ENCODE measurements at places on chromosomes 3 and 15.

DNA sequence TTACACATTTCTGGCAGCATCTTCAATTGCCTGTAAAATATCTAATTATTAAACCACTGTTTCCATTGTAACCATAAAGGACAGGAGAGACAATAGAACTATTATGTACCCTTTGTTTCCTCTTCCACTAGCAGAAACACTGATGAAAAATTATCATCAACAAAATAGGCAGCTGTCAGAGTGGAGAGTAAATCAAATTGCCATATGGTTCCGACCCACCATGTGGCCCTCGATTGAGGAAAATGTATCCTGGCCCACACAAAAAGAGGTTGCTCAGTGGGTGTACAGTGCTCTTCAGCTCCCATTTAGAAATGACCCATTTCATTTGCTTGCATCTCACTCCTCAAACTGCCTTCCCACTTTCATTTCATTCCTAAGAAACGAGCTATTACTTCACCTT, 570.6 kb upstream of the UBE2E2 start:
- DNase-seq, result no peak

DNA sequence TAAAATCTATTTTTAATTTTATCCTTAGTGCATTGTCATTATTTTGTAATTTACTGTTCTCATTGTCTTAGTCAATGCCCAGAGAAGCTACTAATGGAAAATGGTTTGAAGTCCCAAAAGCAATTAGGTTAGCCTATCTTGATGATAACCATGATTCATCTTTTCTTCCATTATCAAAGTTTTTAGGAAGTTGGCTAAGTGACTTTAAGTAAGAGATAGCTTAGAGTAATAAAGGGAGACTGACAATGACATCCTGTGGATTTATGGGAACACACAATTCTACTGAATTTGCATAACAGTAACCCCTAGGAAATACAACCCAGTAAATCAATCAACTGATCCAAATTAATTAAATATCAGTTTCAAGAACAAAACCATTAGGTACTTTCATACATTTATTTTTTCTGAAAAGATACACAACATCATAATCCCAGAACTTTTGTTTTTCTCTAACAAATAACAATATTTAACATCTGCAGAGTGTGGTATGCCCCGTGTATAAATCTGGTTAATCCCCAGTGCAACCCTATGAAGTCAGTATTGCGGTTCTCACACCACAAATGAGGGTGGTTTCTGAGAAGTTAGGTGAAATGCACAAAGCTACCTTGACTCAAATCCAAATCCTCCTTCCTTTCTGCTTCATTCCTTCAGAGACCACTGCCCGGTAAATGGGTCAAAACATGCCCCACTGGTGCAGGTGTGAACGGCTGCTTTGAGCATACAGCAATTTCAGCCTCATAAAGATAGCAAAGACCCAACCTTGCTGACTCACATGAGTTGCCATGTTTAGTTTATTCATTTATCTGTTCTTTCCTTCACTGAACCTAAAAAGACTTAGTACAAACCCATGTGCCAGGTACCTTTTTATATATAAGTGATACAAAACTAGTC, 202.1 kb downstream of the TBL1XR1 start:
- DNase-seq, result no peak

DNA sequence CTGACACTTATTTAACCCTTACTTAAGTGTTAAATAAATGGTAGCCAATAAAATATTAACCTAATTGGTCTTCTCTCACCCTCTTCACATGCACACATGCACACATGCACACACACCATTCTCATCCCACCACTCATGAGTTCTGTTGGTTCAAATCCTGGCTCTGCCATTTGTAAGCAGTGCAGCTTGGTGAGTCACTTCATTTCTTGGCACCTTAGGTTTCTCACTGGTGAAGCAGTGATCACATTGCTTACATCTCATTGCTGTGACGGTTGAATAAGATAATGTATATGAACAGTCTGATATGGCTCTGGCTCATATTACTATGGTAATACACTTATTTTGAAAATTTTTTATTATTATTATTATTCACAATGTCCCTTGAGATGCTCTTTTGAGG, 33.8 kb downstream of the RIOX2 start:
- DNase-seq, result no peak

DNA sequence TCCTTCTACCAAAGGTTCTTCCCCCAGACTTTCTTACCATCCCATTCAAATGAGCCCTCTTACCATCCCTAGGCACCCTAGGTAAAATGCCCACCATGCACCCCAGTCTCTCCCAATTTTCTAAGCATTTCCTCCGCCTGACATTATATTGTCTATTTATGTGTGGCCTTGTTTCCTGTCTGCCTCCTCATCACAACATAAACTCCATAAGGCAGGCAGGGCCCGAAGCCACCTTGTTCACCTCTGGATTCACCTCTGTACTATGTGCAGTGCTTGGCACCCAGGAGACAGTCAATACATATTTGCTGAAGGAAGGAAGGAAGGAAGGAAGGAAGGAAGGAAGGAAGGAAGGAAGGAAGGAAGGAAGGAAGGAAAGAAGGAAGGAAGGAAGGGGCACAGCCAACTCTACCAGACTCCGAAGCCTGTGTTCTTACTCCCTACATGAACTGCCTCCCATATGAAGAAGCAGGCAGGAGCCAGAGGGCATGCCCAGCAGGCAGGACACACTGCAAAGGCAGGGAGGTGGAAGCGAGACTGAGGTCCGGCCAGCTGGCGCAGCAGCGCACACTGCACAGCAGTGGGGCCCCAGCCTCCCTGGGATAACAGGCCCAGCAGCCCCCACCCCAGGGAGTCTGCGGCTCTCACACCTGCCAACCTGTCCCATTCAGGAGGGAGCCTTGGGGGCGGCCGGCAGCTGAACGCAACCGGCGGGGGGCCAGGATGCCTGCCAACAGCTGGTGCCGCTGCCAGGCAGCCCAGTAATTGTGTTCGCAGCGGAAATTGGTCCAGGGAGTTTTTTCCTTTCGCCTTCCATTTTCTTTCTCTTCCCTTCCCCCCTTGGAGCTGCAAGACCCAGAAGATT, 106.0 kb upstream of the LINGO1 start:
- DNase-seq, result no peak

- DNase-seq, result no peak
Observed at GRCh38 chr3:140370686-140371085, 307.2 kb upstream of the TRIM42 start.

- DNase-seq, result no peak
Observed at GRCh38 chr15:59657635-59658125, 365 bp upstream of the GTF2A2 start.

DNA sequence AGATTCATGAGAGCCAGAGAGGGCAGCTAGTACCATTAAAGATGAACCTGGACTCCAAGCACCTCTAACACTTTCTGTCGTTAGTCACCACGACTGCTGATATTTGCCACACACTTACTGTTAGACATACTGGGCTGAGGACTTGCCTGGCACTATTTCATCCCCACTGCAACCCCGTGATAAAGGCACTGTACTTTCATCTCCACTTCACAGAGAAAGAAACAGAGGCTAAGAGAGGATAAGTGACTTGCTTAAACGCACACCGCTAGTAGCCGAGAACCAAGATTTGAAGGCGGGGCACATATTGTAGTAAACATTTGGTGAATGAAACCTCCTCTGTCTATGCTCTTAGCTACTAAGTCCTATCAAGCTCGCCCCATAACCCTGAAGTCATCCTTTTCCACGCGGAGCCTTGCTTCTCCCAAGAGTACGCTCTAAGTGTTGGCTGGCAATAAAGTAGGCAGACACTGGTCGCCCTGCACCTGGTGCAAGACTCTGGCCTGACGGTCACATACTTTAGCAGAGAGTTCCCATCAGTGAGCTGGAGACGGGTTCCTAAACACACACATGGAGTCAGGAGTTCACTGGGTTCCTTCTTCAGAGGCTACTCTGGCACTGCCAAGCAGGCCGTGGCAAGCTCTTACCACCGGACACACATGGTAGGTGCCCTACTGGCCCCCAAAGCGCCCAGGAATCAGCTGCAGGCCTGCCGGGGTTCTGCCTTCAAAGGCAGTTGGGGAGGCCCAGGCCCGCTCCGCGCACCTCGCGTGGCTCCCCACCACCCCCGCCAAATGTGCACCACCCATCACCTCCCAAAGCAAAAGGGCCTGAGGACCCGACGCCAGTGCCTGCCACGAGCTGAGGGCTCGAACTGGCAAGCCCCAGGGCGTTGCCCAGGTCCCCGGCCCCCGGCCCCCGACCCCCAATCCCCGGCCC, 951 bp downstream of the POMGNT2 start:
- DNase-seq, result no peak

GRCh38 chr15:92073044-92073785, 219.7 kb downstream of the SLCO3A1 start:
- no peak for DNase-seq

- no peak for DNase-seq
Observed at GRCh38 chr3:42216302-42216701, 49.7 kb downstream of the CCK start.

GRCh38 chr3:21292971-21293370, 458.0 kb downstream of the ZNF385D start:
- DNase-seq, result no peak

DNA sequence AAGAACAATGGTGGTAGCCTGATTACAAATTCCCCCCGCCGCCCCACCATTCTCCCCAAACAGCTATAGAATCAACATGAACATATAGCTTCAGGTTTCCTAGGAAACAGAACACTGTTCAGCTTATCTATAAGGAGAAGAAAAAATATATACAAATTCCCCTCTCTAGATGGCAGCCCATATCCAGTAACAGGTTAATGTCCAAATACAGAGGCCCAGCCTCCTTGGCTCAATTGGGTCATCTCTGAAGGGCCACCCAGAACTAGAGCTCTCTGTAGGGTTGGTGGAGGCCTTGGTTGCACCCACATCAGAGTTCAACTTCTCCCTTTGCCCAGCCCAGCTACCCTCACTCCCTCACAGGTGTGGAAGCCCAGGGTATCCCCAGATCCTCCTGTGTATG, 91.5 kb upstream of the ADAMTS17 start:
- DNase-seq, result no peak

DNA sequence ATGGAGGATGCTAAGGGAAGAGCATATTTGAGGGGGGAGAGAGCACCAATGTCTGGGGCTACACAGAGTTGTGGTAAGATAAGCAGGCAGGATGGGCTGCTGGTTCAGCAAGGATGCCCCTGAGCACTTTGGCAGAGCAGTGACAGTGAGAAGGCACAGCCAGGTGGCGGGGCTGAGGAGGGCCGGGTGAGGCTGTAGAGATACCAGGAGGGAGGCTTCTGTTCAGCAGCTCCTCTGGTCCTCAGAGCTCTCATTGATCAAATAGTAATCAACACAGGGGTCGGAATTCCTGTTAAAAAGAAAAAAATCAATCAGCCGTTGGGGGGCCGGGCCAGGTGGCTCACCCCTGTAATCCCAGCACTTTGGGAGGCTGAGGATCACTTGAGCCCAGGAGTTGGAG, 11.5 kb upstream of the XIRP1 start:
- DNase-seq, result no peak

- no peak for DNase-seq
Observed at GRCh38 chr3:75294124-75294523, 370.0 kb upstream of the FRG2C start.

Data from stimulated activated CD4-positive, alpha-beta T cell treated with anti-CD3 and anti-CD28 coated beads, Interleukin-15, amount 100 ng/mL, for 1 hour (primary cell).